SJSA1 (cell line): ENCODE measurements at places on chromosomes 11 and 22. TPM values are rescaled to one million over a fixed set of nuclear protein-coding genes. Genes with fewer than 3 reads are reported as not detected.

GRCh38 chr22:37581504-37581903 lies 1.6 kb upstream of the LGALS2 start:
- DNase-seq = no peak

GRCh38 chr11:38460896-38461295 lies 1862.9 kb upstream of the RAG2 start:
- DNase-seq = peak; percentile 47

- DNase-seq = peak; percentile 70
Measured at GRCh38 chr22:46052331-46052771, 75.4 kb upstream of the WNT7B start.

- no peak for DNase-seq
Measured at GRCh38 chr11:113072237-113072858, 111.1 kb downstream of the NCAM1 start.

DNA sequence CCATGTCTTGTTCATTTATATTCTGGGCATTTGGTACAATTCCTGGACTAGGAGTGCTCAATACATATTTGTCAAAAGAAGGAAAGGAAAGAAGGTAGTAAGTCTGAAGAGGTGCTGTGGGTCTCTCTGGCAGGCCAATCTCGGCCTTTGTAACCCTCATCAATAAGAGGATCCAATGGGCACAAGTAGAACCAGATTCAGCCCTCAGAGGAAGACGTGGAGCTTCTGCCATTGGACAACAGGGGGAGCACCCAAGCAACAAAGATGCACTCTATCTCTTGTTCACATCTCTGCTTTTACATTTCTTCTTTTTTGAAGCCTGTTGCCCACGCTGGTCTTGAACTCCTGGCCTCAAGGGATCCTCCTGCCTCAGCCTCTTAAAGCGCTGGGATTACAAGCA lies 2.2 kb upstream of the VPS11 start:
- no peak for DNase-seq

DNA sequence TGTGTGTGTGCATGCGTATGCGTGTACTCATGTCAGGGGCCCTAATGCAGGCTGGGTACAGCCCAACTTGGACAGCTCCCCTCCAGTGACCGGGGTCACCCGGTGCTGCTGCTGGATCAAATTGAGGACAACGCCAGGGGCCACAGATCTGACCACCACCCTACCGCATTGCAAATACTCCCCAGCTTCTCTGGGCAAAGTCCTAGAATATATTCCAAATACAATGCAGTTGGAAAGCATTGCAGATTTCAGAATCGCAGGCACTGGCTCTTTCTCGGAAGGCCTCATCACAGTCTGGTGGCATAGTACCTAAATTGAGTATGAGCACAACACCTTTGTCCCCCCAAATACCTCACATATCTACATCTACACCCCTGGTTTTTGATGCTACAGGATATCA lies 43.2 kb downstream of the MYO7A start:
- no peak for DNase-seq

DNA sequence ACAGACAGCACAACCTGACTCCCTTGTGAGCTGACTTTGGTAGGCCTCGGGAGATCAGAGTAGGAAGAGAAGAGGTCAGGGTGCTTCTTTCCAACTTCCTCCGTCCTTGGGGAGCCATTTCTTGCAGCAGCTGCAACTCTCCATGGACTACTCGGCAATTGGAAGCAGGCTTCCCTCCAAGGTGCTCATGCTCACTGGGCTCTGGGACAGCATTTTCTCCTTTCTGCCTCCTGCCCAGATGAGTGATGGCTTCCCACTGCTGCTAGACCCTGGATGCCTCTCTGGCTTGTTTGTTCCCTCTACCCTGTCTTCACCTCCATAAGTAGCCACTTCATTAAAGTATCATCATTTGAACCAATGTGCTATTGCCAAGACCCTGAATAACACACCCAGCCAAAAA lies 8.2 kb upstream of the PRSS23 start:
- DNase-seq = no peak

- DNase-seq = peak; percentile 28
Measured at GRCh38 chr11:118605116-118605867, 2.1 kb upstream of the PHLDB1 start.

Gene KCNQ1
- total RNA-seq = not detected in 2 replicates

Gene CRYBB1
- not detected in 2 replicates for total RNA-seq

Gene HINFP
- total RNA-seq = 3.1 and 6.7 TPM in 2 replicates

Gene PRR33
- total RNA-seq = not detected in 2 replicates

Gene BTG4
- total RNA-seq = 2.4 TPM in 1 of 2 replicates, not detected in the other

Gene LRRC32
- 7.8 and 8.1 TPM in 2 replicates for total RNA-seq
